ENCODE measurements at places on chromosomes 16 and 17.

DNA sequence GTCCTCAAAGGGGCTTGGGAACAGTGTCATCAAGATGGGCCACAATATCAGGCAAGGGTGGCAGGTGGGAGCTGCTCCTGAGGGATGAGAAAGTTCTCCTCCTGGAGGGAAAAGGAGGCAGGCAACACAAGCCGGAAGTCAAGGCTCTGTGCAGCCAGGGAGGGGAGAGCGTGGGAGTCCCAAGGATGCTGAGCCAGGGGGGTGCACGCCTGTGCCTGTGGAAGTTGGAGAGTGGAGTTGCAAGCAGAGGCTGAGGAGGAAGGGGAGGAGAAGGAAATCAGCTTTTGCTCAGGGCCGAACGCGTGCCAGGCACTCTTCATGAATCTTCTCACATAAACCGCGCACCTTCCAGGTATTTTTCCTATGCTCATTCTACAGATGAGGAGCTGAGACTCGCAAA is 7.4 kb upstream of the SLC13A2 start:
- DNase-seq: no peak

GRCh38 chr17:1931844-1932579 is 93.1 kb downstream of the RTN4RL1 start:
- DNase-seq: no peak

DNA sequence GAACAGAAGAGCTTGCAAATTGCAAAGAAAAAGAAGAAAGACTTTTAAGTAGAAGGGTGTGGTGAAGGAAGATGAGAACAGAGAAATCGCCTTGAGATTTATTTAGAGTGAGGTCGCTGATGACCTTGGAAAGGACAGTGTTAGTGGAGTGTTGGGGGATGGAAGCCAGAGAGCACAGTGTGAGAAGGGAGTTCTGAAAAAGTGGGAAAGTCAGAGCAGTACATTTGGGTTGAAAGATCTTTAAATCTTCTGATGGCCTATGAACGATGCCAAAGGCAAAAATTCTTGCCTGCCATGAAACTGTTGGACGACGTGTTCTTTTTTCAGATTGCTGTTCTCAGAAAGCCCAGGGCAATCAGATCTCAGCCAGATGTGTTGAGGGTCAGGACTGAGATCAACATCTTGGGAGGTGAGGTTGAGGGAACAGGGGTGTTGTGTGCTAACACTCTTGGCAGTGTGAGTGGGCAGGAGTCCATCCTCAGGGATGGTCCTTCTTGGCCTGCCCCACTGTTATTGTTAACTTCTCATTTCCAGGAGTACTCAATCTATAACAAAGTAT is 330.1 kb downstream of the MAP2K6 start:
- DNase-seq: no peak

GRCh38 chr17:74443516-74444296 is 11.8 kb downstream of the GPRC5C start:
- no peak for DNase-seq

- DNase-seq: no peak
Measured at GRCh38 chr17:73516431-73516830, 127.8 kb downstream of the SDK2 start.

DNA sequence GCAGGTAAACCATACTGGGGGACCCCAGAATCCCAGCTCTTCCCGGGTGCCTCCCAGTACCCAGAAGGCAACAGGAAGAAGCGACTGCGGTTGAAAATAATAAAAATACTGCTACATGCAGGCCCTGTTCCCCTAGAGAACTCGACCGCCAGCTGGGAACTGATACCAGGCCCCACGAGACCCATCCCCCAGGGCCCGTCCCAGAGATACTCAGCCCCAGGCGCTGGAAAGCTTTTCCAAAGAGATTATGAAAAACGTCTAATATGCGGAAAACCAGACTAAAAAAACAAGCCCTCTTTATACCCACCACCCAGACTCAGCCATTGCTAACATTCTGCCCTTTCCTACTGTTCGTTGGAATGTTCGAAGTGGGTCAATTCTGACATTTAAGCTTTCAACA is 12.9 kb upstream of the MEAK7 start:
- no peak for DNase-seq

DNA sequence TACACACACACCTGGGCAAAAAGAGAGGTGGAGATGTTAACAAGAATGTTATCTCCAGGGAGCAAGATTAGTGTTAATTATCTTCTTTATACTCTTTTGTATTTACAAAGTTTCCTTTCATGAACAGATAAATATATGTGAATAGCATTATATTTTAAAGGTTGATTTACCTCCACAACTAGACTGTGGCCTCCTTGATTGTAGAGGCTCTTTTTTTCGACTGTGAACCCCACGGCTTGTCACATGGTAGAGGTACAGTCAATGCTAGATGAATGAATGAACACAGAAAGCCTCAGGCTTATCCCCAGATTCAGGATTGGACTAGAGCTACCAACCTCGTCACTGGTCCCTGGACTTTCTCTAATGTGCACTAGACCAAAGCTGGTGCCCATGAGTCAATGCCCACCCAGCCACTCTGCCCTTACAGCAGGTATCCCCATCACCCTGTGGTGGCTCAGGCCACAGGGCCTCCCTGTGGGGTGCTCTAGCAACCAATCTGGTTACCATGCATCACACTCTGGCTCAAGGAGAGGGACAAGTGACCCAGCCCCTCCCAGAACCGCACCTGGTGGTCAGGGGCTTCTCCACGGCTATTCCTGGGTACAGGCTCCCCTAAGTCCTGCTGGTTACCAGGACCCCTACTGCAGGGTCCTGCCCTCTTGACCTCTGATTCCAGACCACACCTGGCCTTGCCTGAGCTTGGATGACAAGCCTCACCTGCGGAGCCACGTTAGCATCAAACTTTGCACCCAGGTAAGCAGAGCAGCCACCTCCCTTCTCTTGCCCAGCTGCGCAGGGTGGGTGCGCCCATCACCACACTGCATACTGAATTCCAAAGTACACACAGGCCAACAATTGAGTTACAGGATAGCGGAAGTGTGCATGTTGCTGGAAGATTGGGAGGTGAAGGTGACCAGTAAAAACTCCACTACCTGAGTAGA is 101.0 kb downstream of the CDYL2 start:
- no peak for DNase-seq

GRCh38 chr17:78258323-78259191 is 27.1 kb downstream of the TMEM235 start:
- DNase-seq: no peak

DNA sequence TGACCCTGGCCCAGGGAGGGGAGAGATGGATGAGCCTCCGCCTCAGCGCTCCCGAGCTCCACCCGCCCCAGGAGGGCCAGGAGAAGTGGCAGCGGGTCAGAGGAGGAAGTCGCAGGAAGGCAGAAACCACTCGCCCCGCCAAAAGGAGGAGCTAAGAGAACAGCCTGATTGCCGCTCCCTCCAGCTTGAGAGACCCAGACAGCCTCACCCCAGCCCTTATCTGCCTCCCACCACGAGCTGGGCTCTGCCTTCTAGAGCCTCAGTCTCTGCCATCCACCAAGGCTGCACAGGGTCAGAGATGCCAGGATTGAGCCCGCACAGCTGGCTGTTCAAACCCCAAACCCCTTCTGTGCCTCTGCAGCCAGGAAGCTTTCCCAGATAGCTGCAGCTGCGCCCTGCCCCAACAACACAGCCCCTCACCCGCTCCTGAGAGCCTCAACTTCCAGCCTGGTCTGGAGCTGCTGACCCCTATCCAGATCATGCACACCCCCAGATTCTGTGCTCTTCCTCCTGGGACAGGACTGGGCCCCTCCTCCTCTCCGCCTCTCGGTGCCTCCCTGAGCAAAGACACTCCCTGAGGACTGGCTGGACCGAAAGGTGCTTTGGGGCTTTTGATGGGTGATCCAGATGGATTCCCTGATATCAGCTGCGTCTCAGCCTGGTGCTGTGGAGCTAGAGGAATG is 1.0 kb upstream of the ATP2A3 start:
- DNase-seq: no peak
